ENCODE measurements at places on chromosomes 11 and 22. TPM values are rescaled to one million over a fixed set of nuclear protein-coding genes. Genes with fewer than 3 reads are reported as not detected.

The FGF19 gene
- not detected for total RNA-seq

The RAB39A gene
- 2.1 TPM for total RNA-seq

The TMEM45B gene
- not detected for total RNA-seq

The SLC37A4 gene
- total RNA-seq = 6.8 TPM

The LINC01488 gene
- not detected for total RNA-seq

The SMTNL1 gene
- total RNA-seq = 69.9 TPM

The PAMR1 gene
- 37.1 TPM for total RNA-seq

The CRYBB2 gene
- total RNA-seq = not detected

The CNGA4 gene
- total RNA-seq = not detected

The OR4X2 gene
- not detected for total RNA-seq

The GALNT18 gene
- 9.4 TPM for total RNA-seq

The KRTAP5-7 gene
- total RNA-seq = not detected

The MEI1 gene
- total RNA-seq = 3.1 TPM

The HEPHL1 gene
- total RNA-seq = under 0.01 TPM

The PIM3 gene
- total RNA-seq = 14.6 TPM

The PTPRCAP gene
- total RNA-seq = not detected

The POU2AF2 gene
- total RNA-seq = not detected

The P2RY6 gene
- 2.1 TPM for total RNA-seq

The MMP8 gene
- 1.6 TPM for total RNA-seq

The LRRC10B gene
- not detected for total RNA-seq

The SESN3 gene
- 93.4 TPM for total RNA-seq

The DAGLA gene
- 1.0 TPM for total RNA-seq

The TMEM132A gene
- total RNA-seq = 14.6 TPM

The CALCA gene
- not detected for total RNA-seq

The CSRP3 gene
- 360 TPM for total RNA-seq

The MCM5 gene
- total RNA-seq = 25.1 TPM

The CHRNA10 gene
- total RNA-seq = 0.52 TPM

The OVCH2 gene
- not detected for total RNA-seq

The FIBP gene
- 110 TPM for total RNA-seq

The GGT1 gene
- 0.52 TPM for total RNA-seq

The MRGPRF gene
- total RNA-seq = 16.7 TPM

The BTG4 gene
- total RNA-seq = not detected

The WT1 gene
- not detected for total RNA-seq

The APOBEC3H gene
- not detected for total RNA-seq

The RAB38 gene
- total RNA-seq = 1.6 TPM

The CDKN1C gene
- total RNA-seq = 209 TPM

The MRGPRE gene
- not detected for total RNA-seq

The SMC1B gene
- under 0.01 TPM for total RNA-seq

The GNAZ gene
- 2.1 TPM for total RNA-seq

The FOSL1 gene
- not detected for total RNA-seq

The TH gene
- not detected for total RNA-seq

The RASD2 gene
- total RNA-seq = 1.0 TPM

The SLC35F2 gene
- total RNA-seq = 3.1 TPM

The VPREB3 gene
- not detected for total RNA-seq

The ACTN3 gene
- total RNA-seq = 156 TPM

The IFITM1 gene
- 13.0 TPM for total RNA-seq

The VPREB1 gene
- total RNA-seq = not detected

The ROBO4 gene
- 14.1 TPM for total RNA-seq

The CRYBB3 gene
- total RNA-seq = not detected
